ENCODE measurements at places on chromosomes 7 and 10.

- no peak for DNase-seq
These were observed 768.8 kb downstream of the GRM8 start for GRCh38 chr7:126483972-126484371.

- DNase-seq, result no peak
These were observed 33.7 kb upstream of the CFAP46 start for GRCh38 chr10:132975831-132976682.

GRCh38 chr10:15898046-15898445 is 37.7 kb upstream of the MINDY3 start:
- peak; percentile 31 for DNase-seq

DNA sequence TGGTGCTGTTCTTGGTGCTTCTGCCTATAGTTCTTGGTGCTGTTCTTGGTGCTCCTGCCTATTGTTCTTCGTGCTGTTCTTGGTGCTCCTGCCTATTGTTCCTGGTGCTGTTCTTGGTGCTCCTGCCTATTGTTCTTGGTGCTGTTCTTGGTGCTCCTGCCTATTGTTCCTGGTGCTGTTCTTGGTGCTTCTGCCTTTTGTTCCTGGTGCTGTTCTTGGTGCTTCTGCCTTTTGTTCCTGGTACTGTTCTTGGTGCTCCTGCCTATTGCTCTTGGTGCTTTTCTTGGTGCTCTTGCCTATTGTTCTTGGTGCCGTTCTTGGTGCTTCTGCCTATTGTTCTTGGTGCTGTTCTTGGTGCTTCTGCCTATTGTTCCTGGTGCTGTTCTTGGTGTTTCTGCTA is 71.1 kb downstream of the PTPRN2 start:
- DNase-seq, result no peak

- DNase-seq, result no peak
These were observed 55.9 kb downstream of the PDIA4 start for GRCh38 chr7:148972375-148972774.

GRCh38 chr7:112510743-112511110 is 29.9 kb downstream of the LSMEM1 start:
- DNase-seq, result no peak

GRCh38 chr10:35780970-35781642 is 139.0 kb upstream of the FZD8 start:
- DNase-seq, result no peak

DNA sequence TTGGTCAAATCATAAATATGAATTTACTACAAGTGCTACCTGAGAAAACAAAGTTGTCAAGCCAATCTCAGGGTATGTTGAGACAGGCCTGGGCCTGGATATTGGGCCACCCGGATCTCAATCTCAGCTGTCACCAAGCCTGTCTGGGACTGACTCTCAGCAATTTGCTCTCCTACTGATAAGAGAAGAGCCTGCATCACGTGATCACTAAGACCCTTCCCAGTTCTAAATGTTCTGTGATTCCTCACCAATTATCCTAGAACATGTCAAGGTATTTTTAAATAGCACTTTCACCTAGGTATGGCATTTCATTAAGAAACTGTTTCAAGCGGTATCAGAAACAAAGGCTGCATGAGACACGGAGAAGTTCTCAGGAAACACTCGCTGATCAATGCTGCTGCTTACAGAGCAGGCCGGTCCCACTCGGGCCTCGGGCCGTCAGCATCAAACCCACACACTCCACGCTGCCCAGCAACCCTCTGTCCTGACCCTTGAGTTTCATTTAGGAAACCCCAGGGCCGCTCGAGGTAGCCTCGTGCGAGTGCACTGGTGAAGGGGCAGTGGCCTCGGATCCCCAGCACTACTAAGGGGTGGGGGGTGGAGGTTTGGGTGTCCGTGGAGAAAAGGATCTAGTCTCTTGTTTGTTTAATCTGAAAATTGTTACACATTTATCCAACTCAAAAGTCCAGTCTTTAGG is 4.1 kb downstream of the KLF6 start:
- DNase-seq, result no peak

- DNase-seq, result no peak
These were observed 784.0 kb downstream of the SUGCT start for GRCh38 chr7:40918701-40919271.

DNA sequence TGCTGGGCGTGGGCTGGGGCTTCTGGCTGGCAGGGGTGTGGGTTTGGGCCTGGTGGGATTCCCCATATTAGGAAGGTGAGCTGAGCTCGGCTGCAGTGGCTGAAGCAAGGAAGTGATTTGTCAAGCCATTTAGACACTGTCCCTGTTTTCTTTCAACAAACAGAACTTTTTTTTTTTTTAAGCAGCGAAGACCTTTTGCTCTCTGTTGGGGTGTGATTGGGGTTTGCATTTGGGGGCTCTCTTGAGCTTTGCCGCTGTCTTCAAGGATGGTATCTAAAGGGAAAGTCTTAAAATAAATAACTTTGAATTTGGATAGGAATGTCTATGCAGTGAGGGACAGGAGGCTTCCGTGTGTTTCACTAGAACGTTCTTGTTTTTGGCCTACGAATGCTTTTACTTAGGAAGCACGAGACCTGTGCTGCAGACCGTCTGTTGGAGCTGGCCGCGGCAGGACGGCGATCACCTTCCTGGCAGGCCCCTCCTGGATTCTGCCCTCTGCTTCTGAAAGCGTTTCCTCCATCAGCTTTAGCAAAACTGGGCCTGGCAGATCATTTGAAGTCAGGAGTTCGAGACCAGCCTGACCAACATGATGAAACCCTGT is 43.9 kb downstream of the FOXK1 start:
- DNase-seq, result no peak

DNA sequence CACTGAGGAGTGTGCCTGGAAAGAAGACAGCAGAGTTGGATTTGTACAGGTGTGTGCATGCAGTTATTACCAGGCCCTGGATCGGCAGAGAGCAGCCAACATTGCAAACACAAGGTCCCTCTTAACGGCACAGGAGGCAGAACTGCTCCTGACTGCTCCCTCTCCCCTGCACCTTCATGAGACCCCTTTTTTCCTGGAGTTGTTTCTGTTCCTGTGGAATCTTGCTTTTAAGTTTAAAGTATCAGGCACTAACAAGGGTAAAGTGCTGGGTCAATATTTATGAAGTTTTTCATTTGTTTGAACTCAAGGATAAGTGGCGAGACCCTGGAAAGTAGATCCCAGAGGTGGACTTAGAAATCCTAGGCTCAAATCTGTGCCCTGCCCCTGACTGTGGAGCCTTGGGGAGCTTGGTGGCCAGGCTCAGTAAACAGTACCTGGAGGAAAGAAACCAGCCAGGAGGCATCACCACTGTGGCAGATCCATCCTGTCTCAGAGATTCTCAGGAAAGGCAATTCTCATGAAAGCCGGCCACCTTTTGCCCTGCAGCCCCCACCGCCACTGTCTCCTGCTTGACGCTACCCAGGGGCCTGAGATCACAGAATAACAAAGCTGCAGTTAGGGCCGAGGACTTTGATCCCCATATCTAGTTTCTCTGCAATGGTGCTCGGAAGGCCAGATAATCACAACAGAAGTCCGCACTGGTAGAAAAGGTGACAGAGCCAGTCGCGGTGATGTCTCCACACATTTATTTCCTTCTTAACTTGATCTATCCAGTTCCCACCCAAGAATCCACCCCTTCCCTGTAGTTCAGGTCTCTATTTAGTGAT is 36.7 kb downstream of the DDC start:
- no peak for DNase-seq

- DNase-seq, result no peak
These were observed 6.1 kb downstream of the RAMP3 start for GRCh38 chr7:45163692-45164052.

GRCh38 chr7:151059367-151060112 is at the start of gene SLC4A2:
Gene SLC4A2, plus strand, starts transcription at chr7:151059589. Its CDS starts 2,399 bp downstream, at chr7:151061988.
- DNase-seq, result peak; percentile 44

- DNase-seq, result peak; percentile 72
These were observed 3.3 kb downstream of the SLIT1 start for GRCh38 chr10:97182288-97182990.

DNA sequence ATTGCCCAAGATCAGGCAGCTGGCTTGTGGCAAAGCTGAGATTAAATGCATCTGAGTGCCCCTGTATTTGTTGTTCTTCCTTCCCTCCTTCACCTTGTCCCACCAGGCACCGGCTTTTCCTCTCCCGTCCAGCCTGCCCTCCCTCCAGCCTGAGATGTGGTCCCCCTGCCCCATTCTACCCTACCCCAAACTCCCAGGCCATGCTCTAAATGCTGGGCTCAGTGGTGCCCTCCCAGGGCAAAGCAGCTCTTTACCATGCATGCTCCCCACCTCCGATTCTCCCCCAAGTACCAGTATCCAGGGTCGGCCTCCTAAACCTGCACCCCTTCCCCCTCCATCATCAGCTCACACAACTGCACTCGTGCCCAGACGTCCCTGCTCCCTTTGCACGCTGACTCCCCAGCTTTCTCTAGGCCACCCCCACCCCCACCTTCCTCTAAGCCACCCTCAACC is 36.5 kb downstream of the CALML5 start:
- DNase-seq, result no peak

DNA sequence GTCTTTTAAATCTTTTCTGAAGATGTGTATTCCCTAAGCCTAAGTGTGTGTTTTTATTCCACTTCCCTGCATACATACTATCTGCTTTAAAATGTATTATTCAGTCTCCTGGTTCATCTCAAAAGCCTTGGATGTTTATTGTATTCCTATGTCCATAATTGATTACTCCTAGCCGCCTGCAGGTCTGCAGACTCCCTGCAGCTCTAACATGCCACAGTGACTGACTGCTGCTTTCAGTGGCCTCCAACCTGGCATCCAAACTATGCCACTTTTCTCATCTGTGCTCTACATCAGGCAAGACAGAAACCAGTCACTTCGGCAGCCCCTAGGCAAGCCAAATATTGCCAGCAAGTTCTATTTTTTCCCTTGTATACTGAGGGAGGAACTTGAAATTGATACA is 81.7 kb downstream of the ABCA13 start:
- DNase-seq, result no peak

GRCh38 chr7:127930341-127931328 is 100.6 kb downstream of the LRRC4 start:
- DNase-seq, result no peak

DNA sequence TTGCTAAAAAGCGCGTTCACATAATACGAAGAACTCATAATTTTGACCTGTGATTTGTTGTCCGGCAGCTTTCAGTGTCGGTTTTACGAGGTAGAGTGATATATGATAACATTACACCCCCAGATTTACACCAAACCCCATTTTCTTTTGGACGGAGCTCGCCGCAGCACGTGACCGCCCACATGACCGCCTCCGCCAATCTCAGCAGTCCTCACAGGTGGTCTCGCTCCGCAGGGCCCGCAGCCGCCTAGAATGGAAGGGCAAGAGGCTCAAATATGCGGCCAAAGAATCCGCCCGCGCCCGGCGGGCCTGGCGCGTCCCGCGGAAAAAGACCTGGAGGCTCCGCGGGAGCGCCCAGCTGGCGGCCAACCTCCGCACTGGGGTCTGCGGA is at the start of gene HOXA7:
Gene HOXA7 (minus strand): TSS at position 168 of the 391 bp plus-strand sequence. CDS start 130 bp downstream, at position 38.
- DNase-seq, result no peak
